ENCODE measurements at places on chromosomes 4 and X. TPM values are rescaled to one million over a fixed set of nuclear protein-coding genes. Genes with fewer than 3 reads are reported as not detected.

The LNX1 gene
- polyA plus RNA-seq = 10.2 TPM

The CDS1 gene
- 13.5 TPM for polyA plus RNA-seq

The SPANXN3 gene
- not detected for polyA plus RNA-seq

The IL13RA2 gene
- 17.4 TPM for polyA plus RNA-seq

The ZNF157 gene
- 0.17 TPM for polyA plus RNA-seq
